Left ventricle myocardium superior (tissue), 1 donor: ENCODE measurements at places on chromosomes 6 and 20.

GRCh38 chr20:50130356-50130723 is 17.4 kb upstream of the UBE2V1 start:
- DNase-seq = no peak

DNA sequence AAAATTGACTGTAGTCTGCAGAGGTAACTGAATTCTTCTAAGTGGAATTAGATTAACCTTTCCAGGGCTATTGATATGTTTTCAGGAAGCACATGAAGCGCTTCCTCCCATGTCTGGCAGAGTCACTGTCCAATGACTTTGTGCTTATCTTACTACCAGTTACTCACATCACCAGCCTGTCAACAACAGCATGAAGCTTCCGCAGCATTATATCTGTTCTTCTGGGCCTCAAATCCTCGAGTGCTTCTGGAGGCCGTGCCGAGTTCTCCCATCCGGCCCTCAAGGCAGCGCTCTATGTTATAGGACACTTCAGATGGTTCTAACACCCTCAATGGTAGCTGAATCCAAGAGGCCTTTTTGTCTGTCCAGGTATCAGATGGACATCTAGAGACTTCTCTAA is 33.2 kb downstream of the PSMG4 start:
- DNase-seq = no peak

DNA sequence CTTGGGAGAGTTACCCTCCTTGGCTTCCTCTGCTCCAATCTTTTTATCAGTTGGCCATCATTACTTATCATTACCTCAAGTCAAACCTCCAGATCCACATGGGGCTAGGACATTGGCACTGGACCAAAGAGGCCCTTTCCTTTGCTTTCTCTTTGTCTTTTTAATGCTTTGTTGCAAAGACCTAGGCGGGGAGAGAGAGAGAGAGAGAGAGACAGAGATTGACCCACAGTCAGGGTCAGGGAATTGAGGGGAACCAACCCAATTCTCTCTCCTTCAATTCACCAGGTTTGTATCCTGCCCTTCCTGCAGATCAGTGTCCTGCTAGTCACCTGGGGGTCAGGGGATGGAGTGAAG is 3.5 kb upstream of the VEGFA start:
- no peak for DNase-seq

GRCh38 chr6:149060985-149061760 is 256.3 kb upstream of the TAB2 start:
- no peak for DNase-seq

- no peak for DNase-seq
Observed at GRCh38 chr6:159832946-159833345, 32.9 kb downstream of the PNLDC1 start.

DNA sequence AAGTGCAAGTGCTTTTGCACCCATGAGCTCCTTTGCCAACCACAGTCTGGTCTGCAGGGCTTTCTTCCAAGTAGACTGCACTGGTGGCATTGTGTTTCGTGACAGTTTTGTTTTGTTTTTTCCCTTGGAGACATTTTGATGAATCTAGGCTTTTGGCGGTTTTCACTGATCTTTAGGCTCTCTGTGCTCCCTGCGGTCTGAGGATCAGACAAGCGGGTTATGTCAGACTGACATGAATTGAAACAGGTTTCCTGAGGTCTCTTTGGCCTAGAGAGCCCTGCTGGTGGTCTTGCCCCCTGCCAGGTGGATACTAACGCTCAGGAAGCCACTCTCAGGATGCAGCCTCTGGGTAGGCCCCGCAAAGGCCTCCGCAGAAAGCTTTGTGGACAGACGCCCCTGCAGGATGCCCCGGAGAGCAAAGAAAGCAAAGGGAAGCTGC is 555.4 kb upstream of the AGPAT4 start:
- no peak for DNase-seq

- DNase-seq = no peak
Observed at GRCh38 chr20:51286758-51287157, 255.8 kb downstream of the NFATC2 start.

GRCh38 chr20:3106658-3107463 is 22.3 kb upstream of the AVP start:
- DNase-seq = no peak

DNA sequence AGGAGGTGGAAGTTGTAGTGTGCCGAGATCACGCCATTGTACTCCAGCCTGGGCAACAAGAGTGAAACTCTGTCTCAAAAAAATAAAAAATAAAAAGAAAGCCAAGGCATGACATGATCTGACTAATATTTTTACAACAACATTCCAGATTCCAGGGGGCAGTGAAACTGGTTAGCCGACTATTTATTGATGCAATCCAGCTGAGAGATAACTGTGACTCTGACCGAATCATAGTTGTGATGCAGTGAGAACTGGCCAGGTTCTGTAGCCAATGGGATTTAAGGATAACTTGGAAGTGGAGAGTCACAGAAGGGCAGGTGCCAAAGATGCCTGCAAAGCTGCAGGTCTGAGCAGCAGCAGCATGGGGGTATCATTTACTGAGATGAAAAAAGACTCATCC is 82.9 kb upstream of the TSHZ2 start:
- DNase-seq = no peak

- no peak for DNase-seq
Observed at GRCh38 chr6:50998905-50999304, 180.2 kb downstream of the TFAP2B start.

DNA sequence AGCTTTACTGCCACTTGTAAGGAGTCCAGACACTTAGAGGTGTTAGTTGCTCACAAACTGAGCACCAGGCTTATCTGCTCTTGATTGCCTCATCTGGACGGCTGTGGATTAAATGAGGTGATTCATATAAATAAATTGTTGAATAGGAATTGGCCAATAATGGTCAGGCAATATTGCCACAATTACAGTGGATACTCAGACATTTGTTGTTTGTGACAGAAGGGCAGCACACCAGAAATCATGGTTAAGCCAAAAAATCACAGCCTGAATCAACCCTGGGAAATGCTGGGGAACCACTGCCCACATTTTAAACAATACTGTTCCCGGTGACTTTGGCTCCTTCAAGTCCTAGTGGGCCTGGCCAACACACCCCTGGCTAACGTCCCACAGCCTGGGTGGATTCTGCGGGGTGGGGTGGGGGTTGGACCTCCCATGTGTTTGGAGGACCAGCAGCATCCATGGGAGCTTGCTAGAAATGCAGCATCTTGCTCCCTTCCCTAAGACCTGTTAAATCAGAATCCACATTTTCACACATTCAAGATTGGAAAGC is 29.5 kb upstream of the SPDEF start:
- no peak for DNase-seq

- DNase-seq = no peak
Observed at GRCh38 chr6:141641406-141641805, 491.3 kb upstream of the GJE1 start.

- DNase-seq = no peak
Observed at GRCh38 chr6:33985313-33985751, 160.6 kb downstream of the GRM4 start.

DNA sequence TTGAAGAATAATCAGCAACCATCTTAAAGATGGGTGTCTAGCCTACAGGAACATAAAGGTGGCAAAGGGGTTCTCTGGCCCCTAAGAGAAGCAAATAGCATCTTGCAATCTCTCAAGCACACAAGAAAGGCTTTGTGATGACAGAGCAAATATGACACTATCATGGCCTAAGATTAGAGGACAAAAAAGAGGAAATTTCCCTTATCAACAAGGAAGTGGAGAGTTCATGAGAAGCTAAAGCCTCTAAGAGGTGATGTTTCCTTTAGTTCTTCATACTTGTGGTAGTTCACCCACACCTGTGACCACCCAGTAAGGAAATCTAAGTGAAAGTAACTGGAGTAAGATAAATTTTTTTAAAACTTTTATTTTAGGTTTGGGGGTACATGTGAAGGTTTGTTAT is 88.4 kb downstream of the OLIG3 start:
- no peak for DNase-seq

GRCh38 chr20:15653396-15654207 is 919.6 kb downstream of the KIF16B start:
- no peak for DNase-seq

- no peak for DNase-seq
Observed at GRCh38 chr6:108556866-108557493, 3.7 kb upstream of the FOXO3 start.

DNA sequence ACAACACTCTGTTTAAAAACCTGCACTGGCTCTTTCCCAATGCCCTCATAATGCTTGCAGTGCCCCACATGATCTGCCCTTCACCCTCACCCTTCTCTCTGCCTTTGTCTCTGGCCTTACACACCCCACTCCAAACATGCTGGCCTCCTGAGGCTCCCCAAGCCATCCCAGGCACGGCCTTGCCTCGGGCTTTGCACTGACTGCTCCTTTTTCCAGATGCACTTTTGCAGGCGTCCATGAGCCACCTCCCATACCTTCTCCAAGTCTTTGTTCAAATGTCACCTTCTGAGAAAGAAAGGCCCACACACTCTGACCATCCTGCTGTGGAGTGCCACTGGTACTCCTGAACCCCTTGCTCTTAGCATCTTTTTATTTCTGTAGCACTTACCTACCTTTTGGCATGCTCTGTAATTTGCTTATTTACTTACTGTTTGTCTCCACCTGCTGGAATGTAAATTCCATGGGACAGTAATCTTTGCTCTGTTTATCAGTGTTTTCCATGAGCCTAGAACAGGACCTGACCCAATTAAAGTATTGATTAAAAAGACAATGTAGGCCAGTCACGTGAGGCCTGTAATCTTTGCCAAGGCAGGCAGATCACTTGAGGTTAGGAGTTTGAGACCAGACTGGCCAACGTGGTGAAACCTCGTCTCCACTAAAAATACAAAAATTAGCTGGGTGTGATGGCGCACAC is 30.7 kb downstream of the GFRA4 start:
- no peak for DNase-seq

- DNase-seq = no peak
Observed at GRCh38 chr20:61723529-61724257, 342.0 kb downstream of the TAF4 start.

DNA sequence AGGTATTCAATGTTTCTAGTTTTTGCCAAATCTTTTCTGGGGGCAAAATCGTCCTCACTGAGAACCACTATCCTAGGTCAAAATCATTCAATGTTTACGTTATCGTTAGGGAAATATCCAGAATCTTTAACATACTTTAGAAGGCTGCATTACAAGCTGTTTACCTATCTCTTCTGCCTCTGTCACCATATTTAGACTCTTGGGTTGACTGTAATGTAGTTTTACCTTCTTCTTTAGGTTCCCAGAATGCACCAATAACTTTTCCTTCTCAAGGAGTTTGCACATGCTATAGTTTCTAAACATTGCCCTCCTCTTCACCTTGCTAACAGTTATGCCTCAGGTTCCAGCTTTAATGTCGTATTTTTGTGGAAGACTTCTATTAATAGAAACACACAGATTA is 1185.5 kb upstream of the ADGRB3 start:
- DNase-seq = no peak

DNA sequence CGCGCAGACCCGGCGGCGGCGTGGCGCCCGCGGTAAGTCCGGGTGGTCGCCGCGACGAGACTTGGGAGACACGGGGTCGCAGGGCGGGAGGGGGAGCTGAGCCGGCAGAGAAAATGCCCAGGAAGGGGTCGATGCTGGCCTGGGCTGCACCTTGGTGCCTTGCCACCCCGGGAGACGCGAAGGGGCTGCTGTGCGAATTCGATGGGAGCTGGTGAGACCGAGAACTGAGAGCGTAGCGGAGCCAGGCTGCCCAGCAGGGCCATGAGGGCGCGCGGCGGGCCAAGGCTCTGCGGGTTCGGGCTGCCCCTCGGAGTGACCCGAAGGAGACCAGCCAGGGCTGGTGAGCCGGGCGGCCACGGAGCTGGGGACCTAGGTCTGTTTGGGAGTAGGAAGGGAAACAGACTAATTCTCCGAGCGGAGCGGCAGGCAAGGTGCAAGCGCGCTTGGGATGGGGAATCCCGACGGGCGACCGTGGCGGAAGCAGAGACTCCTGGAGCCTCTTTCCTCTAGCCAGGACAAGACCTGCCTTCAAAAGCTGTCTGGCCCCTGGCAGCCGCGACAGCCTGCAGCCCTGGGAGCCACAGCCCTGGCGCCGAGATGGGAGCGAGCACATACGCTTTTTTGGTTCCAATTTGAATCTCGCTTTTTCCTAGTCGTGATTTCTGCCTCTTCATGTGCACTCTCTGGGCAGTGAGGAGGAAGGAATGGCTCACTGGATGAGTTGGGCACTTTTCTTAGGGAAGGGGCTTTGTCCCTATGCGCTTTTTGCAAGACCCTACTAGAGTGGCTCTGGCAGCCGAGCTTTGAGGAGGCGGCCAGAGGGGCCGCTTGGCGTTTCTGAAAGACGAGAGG is 691 bp downstream of the SYNDIG1 start:
- DNase-seq = peak; percentile 43

DNA sequence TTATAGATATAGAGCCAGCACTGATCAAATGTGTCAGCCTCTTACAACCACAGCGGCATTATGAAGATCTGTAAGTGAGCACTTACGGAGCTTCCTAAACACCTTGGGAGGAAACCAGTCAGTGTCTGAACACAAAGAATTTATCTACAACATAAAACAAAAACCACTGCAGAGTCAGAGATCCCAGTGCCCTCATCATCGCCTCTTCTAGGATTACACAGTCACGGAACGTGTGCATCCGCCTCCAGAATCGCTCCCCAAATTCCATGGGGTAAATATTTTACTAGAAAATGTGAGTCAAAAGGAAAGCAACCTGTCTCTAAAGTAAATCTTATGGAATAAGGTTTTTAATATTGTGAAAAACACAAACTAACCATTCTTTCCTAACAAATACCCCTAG is 243.6 kb downstream of the PACRG start:
- DNase-seq = no peak

DNA sequence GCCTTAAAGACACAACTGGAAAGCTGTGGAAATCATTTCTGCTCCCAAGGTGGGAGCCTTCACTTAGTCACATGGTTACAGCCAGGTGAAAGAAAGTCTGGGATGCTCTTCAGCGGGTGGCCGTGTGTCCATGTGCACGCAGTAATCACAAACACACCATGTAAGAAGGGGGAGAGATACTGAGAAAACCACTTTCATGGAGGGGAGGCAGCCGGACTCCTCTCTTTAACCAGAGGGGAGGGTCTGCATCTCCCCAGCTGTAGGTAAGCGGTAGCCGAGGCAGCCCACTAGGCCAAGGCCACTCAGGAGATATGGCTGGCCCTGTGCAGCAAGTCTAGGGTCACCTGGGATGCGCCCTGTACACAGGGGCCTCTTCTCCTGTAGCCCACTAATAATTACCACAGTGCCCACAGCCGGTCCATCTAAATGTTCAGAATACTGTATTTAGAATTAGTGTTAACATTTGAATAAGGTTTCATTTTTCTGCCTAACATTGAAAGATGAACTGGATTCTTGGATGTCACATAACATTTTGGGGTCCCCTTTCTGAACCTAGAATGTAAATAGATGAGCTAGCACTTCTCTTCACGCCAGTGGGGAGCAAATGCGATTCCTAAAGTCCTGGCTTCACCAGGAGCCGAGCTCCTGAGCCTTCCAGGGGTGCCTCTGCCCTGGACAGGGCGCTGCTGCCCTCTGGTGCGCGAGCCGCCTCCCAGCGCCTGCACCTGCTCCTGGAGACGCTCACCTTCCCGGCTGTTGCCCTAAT is 15.9 kb downstream of the GPR31 start:
- DNase-seq = peak; percentile 72

DNA sequence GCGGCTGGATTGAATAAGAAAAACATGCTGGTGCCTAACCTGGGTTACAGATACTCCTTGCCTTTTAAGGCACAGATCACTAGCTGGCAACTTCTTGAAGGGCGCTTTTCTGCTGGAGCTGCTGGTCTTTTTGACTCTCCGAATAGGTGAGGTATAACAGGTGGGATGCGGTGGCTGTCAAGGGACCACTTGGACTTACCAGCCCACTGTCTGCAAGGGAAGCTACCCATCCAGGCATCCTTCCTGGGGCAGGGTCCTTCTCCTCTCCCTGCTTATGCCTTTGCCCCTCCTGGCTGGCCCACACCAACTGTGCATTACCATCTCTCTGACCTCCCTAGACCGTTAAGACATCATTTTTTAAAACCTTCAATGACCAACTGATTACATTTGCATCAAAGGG is 57.4 kb downstream of the NPEPL1 start:
- no peak for DNase-seq
